ENCODE measurements at places on chromosomes 7 and 10. TPM values are rescaled to one million over a fixed set of nuclear protein-coding genes. Genes with fewer than 3 reads are reported as not detected.

GRCh38 chr10:120457431-120458172 is 575 bp downstream of the PLPP4 start:
- peaks cover 12% of the 10 kb centered on the region for H3K4me1 ChIP-seq
- H3K36me3 ChIP-seq = no peaks in the 10 kb centered on the region
- no peaks in the 10 kb centered on the region for H3K27me3 ChIP-seq
- peak; percentile 75 for DNase-seq
- no peak overlapping the region for H3K27ac ChIP-seq

DNA sequence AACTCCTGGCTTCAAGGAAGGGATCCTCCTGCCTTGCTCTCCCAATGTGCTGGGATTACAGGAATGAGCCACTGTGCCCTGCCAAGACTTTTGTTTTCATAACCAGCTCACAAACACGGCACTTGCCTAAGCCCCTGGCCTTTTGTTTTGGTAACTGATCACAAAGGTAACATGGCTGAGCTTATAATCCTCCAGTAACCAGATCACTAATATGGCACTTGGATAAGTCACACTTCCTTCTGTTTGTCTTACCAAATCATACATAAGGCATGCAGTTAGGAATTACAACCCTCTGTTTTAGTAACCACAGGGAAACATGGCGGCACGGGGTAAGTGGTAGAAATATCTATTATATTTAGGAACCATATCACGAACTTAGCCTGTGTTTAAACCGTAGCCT is 577.1 kb downstream of the CALN1 start:
- H3K4me3 ChIP-seq = no peak overlapping the region
- H3K4me1 ChIP-seq = no peaks in the 10 kb centered on the region
- no peaks in the 10 kb centered on the region for H3K27me3 ChIP-seq
- no peak for DNase-seq
- H3K27ac ChIP-seq = no peak overlapping the region

The ZNF25 gene
- 9.7 TPM for total RNA-seq

- no peak overlapping the region for H3K27ac ChIP-seq
- H3K27me3 ChIP-seq = no peaks in the 10 kb centered on the region
- peaks cover 85% of the 10 kb centered on the region for H3K36me3 ChIP-seq
- H3K4me3 ChIP-seq = no peak overlapping the region
These were observed 64.4 kb downstream of the NRBF2 start for GRCh38 chr10:63197344-63198092.

The ENTPD1 gene
- 18.0 TPM for total RNA-seq

The DNAJC12 gene
- 1.8 TPM for total RNA-seq

The RARRES2 gene
- 54.2 TPM for total RNA-seq
